SHP77 treated with DMSO at 0.1 percent for 48 hours (cell line): ENCODE measurements at places on chromosomes 6 and 20.
A peak's percentile ranks its signal among the peaks of the same experiment; 100 is the strongest.

GRCh38 chr6:140921366-140922226 is 1211.1 kb upstream of the GJE1 start:
- no peak for DNase-seq

DNA sequence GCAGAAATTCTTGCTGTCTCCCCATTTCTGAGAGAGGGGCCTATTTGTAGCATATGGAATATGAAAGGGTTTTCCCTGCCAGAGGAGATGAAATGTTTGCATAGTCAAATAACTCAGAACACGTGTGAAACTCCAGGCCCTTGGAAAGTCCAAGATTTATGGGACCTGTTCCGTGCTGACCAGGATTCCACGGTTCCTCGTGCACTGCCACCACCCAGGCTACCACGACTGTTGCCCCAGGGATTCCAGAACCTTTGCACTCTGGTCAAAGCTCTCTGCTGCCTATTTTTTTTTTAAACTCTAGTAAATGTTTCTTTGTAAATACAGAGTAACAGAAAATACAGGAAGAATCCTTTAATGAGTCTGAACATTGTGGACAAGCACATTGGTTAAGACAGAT is 35.0 kb downstream of the MYLK4 start:
- no peak for DNase-seq

GRCh38 chr6:20978151-20978614 is 443.9 kb downstream of the CDKAL1 start:
- no peak for DNase-seq

GRCh38 chr6:167796192-167796981 is 30.3 kb upstream of the AFDN start:
- DNase-seq = no peak

DNA sequence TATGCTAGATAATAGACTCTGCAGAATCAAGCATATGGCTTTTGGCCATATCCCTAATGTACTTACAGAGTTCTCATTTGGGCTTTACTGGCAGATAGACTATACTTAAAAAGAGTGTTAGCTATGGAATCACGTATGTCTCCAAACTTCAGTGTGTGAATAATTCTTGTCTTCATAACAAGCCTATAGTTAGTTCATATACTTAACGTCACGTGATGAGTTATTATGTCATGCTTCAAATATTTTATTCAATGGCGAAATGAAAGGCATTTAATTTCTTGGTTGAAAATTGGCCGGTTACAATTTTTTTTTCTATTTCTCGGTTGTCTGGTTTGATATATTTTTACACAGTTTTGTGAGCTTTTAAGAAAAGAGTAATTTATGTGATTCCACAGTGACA is 62.7 kb downstream of the MEI4 start:
- no peak for DNase-seq

- peak; percentile 48 for DNase-seq
Measured at GRCh38 chr6:100257793-100258395, 206.8 kb downstream of the SIM1 start.

GRCh38 chr6:44661221-44662008 is 273.9 kb downstream of the CDC5L start:
- no peak for DNase-seq

DNA sequence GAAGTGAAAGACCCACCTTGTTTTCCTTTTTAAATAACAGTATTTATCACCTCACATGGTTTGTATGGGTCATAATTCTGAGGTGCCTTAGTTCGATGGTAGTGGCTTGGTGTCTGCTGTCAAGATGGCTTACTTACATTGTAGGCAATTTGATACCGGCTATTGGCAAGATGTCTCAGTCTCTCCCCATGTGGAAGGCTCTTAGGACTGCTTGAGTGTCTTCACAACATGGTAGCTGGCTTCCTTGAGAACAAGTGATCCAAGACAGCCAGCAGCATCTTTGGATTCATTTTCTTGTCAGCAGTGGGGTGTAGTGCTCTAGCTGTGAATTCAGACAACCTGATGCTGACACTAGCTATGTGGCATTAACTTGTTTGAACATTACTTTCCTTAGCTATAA is 70.1 kb downstream of the CBFA2T2 start:
- DNase-seq = no peak

DNA sequence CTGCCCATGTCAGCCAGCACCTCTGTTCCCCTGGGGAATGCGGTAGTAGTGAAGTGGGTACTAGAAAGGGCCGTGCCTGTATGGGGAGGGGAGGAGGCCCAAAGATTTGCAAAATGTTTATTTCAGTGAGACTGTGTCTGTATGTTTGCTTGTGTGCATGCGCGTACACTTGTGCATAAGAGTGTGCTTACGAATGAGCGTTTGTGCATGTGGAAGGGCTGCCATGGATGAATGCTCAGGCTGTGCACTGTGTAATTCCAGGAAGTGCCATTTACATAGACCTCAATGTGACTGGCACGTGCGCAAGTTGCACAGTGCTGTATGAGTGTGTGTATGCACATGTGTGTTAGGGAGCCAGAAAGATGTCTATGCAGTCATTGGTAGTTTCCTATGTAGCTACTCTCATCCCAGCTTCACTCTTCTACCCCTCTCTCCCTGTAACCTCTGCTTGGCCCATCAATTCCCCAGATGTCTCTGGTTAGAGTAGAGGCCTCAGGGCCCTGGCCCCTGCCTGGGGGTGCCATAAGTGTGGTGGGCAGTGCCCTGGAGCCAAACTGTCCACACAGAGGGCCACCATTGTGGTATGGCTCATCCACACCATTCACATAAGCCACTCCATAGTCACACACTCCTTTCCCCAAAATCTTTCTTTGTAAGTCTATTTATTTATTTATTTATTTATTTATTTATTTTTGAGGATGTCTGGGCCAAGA is 26.8 kb upstream of the SLC22A7 start:
- DNase-seq = no peak

GRCh38 chr6:119683671-119684070 is 334.1 kb upstream of the MAN1A1 start:
- DNase-seq = no peak

GRCh38 chr6:111600588-111601445 is 4.9 kb downstream of the TRAF3IP2 start:
- no peak for DNase-seq

DNA sequence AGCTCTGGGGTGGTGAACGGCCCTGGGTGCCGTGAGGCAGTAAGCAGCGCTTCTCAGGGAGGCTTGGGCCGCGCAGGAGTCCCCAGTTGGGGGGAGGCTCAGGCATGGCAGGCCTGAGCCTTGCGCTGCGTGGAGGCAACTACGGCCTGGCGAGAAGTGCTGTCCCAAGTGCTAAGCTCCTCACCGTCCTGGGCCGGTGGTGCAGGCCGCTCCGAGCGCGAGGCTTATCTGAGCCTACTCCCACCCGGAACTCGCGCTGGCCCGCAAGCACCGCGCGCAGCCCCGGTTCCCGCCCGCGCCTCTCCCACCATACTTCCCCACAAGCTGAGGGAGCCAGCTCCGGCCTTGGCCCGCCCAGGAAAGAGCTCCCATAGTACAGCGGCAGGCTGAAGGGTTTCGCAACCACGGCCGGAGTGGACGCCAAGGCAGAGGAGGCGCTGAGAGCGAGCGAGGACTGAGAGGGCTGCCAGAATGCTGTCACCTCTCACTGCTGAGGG is 1.8 kb upstream of the WRNIP1 start:
- DNase-seq = no peak

DNA sequence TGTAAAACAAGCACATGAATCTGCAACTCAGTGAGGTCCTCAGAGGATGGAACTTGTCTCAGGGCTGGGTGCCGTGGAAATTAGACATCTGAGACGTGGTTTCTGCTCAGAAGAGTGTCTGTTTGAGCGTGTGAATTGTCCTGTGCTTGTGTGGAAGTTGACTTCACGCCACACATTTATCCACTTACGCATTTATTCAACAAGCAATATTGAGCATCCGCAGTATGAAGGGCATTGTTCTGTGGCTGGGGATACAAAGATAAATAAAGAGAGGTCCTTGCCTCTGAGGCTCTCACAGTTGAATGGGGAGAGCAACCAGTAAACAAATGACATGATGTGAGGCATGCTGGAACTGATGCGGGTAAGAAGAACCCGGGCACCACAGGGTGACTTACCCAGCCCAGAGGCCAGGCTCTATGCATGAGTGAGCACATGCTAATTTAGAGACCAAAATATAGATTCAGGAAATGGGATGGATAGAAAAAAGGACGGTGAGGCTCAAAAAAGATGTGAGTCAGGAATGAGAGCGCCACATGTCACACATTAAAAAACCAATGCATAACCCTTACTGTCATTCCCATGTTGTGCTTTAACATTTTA is 60.4 kb downstream of the SOBP start:
- no peak for DNase-seq

- DNase-seq = peak; percentile 88
Measured at GRCh38 chr6:20126789-20127653, 85.2 kb downstream of the MBOAT1 start.

DNA sequence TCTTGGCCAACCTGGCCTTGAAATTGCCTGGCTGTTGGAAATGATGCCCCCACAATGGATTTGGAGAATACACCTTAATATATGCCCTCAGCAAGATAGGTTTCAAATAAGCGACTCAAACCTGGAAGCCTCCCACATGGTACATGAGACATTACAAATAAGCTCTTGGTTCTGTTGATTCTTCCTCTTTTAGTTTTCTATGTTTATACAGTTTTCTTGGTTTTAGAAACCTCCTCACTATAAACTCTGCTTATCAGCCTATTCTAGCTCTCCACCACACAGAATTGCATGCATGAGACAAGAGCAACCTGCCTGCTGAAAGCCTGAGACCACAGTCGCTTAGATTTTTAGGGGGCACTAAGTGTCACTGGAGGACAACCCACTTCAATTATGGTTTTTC is 108.8 kb upstream of the PREP start:
- DNase-seq = no peak

DNA sequence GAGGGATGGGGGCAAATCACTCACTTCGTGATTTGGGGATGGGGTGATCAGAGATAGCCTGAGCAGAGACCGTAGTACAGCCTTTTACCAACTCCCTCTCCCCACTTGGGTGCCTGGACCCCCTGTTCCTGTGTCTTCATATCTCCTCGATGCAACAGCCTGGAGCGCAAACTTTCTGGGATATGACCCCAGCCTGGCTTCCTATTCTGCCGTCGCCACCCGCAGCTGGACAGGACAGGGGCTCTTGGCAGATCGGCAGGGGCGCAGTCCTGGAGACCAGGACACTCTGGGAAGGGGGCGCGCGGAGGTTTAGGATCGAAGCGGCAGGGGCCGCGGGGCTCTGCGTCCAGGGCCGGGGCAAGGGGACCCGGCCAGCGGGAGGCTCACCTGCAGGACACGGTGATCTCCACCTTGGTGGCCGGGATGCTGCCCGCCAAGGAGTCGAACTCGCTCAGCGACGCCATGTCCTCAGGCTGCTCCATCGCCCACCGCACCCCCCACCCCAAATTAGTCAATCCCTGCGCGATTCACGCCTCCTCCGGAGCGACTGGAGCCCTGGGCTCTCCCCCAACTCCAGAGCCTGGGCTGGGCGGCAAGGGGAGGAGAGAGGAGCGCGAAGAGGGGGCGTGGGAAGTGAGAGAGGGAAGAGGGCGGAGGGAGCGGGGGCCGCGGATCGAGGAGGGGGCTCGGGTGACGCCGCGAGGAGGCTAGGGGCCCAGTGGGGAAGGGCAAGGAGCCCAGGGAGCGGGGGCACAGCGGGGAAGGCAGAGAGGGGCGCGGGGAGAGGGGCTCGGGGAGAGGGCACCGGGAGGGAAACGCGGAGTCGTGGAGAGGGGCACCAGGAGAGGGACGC is at the start of gene CPNE5:
TSS of gene CPNE5 (minus strand) at position 549 of the 853 bp plus-strand sequence. CDS start at position 482, 67 bp downstream.
- no peak for DNase-seq

- DNase-seq = no peak
Measured at GRCh38 chr6:111517965-111518364, 34.9 kb upstream of the REV3L start.

DNA sequence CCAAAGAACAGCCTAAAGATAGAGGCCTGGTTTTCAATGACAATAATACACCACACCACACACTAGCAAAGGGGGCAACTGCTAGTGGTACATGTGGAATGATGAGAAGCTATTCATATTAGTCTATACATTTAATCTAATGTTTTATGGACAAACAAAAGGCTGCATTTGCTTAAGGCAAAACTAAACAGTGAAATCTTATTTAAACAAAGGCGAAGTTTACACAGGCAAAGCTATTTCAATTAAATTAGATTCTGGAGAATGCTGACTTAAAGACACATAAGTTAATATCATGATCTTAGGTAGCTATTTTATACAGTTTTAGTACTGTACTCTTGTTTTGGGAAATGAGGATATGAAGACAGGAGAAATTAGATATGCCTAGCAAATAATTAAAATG is 53.9 kb upstream of the SIM1 start:
- no peak for DNase-seq

DNA sequence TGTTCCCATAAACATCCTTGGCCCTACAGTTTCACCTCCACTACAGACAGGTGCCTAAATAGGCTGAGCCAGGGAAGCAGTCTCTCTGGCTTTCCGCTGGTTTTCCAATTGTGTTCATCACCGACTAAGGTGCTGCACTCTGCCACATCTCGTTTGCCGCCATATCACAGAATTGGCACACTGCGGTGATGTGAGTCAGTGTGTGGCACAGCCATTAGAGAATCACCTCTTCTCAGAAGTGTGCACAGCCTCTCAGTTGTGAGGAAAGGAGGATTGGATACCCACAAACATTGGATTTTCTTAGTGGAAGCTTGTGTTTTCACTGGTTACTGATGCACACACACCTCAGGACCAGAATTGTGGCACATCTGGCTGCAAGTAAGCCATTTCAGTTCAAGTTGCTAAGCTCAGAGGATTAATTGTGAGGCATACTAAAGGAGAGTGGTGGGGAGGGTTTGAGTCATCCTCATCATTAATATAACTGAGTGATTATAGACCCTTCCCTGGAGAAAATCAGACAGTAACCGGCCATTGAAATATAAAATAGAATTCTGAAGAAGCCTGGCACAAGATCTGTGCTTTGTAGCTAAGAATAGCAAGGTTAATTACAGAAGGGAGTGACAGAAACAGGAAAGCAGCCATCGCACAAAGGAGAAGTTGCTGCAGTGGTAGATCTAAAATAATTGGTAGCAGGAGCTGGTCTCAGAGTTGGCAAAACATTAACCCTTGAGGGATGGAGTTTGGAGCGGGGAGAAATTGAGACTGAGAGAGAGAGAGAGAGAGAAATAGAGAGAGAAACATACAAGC is 506.9 kb downstream of the LMBRD1 start:
- DNase-seq = no peak

DNA sequence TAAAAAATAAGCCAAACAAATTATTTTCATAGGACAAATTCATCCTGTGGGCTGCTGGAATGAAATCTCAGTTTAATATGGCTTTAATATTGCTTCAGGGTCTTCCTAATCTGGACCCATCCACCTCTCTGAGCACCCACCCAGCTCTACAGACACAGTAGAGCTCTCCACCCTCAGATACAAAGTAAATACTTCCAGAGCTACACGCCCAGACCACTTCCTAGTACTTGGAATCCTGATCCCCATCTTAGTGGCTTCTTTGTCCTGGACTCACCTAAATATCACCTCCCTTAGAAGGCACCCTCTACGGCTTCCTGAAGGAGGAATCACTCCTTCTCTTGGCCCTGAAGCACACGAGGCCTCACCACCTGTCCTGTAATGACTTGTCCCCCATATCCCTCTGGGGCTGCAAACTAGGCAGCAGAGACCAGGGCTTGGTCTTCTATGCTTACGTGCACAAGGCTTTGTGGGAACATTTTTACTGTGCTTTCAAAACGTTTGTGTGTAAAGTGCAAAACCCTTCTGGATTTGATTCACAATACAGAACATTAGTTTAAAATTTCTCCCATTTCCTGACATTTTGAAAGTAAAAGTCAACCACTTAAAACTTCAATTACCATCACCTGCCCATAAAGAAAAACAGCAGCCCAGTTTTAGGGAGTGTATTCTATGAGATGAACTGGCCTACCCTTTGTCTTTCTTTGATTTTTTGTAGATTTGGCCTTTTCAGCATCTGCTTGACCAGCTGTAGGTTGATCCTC is 2.4 kb downstream of the CTCFL start:
- DNase-seq = no peak

- DNase-seq = no peak
Measured at GRCh38 chr6:31610968-31611367, 4.1 kb upstream of the AIF1 start.
